Uterus (tissue), 4 donors: ENCODE measurements at places on chromosomes 13 and 19.

GRCh38 chr13:32228330-32229041 lies 86.7 kb downstream of the ZAR1L start:
- DNase-seq = no peak

DNA sequence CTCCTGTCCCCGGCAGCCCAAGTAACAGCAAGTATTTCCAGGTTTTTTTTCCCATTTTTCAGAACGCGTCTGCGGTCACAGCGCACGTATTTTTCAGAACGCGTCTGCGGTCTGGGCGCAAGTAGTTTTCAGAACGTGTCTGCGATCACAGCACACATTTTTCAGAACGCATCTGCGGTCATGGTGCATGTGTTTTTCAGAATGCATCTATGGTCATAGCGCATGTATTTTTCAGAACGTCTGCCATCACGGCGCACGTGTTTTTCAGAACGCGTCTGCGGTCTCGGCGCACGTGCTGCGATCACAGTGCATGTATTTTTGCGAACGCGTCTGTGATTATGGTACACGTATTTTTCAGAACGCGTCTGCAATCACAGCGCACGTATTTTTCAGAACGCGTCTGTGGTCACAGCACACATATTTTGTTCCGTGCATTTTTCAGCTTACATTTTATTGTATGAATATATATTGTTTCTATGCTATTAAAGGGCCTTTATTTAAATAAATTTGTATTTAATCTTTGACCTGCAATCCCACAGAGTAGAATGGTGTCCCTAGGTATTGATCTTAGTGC lies 19.7 kb downstream of the ATP4B start:
- peak; percentile 1 for DNase-seq

GRCh38 chr13:76707360-76707759 lies 178.8 kb downstream of the KCTD12 start:
- no peak for DNase-seq

- DNase-seq = no peak
Observed at GRCh38 chr19:10670876-10671804, 17.0 kb downstream of the ILF3 start.

DNA sequence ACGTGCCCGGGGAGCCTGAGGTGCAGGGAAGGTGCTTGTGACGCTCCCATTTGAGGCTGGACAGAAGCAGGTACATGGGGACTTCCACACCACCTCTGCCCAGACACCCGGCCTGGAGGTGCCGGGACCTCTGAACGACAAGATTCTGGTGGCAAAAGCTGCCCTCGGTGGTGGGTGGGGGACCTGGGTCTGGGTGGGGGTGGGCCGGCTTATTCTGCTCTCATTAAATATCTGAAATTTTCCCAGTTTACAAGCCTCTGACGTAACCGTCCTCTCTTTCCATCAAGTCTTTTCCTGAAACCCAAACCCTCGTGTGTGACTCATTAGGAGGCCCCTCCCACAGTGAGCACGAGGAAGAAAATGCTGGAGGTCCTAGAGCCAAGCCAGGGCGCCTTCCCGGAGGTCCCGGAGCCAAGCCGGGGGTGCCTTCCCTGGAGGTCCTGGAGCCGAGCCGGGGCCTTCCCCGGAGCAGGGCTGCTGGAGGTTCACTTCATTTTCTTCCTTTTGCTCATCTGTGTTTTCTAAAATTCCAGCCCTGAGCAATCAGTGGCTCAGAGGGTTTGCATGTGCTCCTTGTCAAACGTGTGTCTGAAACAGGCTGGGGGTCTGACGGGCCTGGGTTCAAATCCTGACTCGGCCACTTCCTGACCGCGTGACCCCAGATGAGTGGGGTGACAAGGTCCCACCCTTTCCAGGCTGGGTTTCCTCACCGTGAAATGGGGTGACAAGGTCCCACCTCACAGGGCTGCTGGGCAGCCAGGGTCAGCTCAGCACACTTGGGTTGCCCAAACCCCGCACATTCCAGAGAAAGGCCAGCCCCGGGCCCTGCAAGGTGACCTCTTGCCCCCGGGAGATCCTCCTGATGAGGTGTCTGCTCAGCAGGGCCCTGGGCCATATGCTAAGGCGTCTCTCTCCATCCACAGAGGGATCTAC lies 10.0 kb downstream of the CFD start:
- DNase-seq = peak; percentile 94

GRCh38 chr19:39212375-39212742 lies 8.3 kb upstream of the SYCN start:
- no peak for DNase-seq

GRCh38 chr13:29081036-29081435 lies 260.9 kb downstream of the MTUS2 start:
- DNase-seq = no peak

DNA sequence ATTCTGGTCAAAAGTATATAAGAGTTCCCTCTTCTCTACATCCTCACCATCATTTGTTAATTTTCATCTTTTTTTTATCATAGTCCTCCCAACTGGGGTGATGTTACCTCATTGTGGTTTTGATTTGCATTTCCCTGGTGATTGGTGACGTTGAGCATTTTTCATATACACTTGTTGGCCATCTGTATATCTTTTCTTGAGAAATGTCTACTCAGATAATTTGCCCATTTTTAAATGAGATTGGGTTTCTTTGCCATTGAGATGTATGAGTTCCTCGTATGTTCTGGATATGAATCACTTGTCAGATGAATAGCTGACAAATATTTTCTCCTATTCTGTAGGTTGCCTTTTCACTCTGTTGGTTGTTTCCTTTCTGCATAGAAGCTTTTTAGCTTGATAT lies 2.4 kb downstream of the CD33 start:
- no peak for DNase-seq

DNA sequence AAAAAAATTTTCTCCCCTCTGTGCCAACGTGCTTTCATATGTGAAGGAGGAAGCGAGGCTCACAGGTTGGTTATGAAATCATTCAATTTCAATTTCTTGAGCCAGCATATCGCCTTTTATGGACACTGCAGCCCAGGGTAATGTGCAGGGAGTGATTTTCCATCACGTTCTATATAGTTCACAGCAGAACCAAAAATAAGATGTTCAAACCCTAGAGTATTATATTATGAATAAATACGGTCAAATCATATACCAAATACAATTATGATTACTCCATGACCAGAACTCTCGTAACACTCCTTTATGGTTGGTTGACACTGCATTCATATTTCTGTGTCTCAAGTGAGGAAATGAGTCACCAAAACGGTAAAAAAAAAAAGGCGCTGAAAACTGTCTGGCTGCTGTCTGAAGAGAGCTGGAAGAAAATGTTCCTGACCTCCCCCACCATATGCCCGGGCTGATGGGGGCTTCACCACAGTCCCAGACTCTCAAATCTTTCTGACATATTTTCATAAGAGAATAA lies 75.8 kb upstream of the UBAC2 start:
- no peak for DNase-seq

- no peak for DNase-seq
Observed at GRCh38 chr13:21465710-21466160, 6.6 kb upstream of the ZDHHC20 start.

- DNase-seq = no peak
Observed at GRCh38 chr19:47726467-47726866, 13.2 kb downstream of the EHD2 start.

GRCh38 chr19:4969772-4970531 lies 1.0 kb downstream of the KDM4B start:
- DNase-seq = no peak

- no peak for DNase-seq
Observed at GRCh38 chr19:30712431-30713337, 340.5 kb downstream of the ZNF536 start.

- DNase-seq = peak; percentile 25
Observed at GRCh38 chr13:41311406-41312175, 524 bp downstream of the NAA16 start.

DNA sequence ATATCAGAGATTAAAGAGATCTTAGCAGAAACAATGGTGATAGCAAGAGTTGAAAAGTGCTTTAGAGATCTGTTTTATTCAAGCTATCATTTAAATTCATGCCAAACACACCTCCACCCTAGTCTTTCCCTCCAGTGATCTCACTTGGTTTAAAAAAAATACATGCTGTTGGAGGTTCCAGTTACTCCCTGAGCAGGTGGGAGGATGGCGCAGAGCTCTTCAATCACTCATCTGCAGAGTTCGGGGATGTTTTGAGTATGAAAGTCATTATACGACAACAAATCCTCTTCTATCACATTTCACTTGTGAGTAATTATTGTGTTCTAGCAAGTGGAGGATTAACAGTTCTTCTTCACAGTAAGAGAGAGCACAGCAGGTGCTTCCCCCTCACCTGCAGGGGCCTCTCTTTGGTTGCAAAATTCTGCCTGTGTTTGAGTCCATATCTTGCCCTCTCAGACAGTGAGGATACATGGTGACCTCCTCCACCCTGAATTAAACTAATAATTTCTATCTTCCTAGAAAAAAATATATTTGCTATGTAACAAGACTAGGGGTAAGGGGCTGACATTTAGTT lies 376.7 kb downstream of the LIG4 start:
- DNase-seq = no peak

DNA sequence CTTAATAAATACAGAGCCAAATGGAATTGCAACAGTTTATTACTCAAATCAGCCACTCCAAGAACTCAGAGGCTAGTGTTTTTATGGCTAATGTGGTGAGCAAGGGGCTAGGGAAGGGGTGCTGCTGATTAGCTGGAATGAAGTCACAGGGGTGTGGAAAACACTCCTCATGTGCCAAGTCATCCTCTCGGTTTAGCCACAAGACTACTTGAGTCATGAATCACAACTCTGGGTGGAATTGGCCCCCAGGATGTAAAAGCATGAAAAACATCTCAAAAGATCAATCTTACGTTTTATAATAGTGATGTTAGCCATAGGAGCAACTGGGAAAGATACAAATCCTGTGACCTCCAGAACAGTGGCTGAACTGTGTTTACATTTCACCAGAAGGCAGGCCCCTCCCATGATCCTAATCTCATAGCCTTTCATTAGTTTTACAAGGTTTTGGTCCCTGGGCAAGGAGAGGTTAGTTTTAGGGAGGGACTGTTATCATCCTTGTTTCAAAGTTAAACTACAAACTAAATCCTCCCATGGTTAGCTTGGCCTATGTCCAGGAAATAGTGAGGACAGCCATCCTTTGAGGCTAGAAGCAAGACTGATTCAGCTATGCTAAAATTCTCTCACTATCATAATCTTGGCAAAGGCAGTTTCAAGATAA lies 2020.1 kb upstream of the PCDH20 start:
- DNase-seq = no peak

DNA sequence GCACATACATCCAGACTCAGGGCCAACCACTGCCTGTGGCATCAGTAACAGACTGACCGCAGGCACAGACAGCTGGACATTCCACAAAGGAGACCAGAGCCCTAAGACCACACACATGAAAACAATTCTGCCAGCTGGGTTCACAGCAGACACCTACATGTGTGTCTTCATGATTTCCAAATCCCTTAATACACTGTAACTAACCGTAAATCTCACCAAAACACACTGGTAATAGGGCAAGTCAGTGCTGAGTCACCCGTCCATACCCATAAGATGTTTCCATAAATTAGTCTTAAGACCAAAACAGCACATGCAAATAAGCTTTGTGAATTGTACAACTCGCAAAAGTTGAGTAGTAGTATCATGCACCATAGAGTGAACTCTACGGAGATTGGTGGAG lies 65.4 kb downstream of the TUBGCP3 start:
- no peak for DNase-seq

DNA sequence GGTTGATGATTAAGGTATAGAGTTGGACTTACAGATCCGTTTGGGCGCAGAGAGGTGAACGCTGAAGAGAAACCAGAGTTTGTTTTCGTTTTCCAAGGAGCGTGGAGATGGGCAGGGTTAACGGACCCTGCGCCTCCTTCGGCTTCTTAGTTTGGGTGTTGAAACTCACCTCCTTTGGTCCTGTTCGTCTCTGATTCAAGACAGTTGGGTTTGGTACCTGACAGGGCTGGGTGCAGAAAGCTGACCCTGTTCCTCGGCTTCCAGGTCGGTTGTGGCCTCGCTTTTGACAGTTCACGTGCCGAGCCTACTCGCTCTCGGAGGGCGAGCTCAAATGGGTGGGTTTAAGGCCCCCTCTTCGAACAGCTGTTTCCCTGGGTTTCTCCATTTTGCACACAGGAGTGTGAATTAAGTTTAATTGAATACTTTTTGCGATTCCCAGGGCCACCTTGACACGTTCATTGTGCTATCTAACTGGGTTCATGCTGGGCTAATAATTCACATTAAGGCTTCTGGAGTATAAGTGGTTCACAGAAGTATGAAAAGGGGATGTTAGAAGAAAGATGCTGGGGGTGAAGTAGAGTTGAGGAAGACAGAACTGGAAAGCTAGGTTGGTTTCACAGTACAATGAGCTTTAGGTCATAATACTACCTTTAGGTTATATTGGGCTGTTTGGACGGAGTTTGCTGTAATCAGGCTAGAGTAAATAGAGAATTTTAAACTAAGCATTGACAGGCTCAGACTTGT lies 638 bp downstream of the USPL1 start:
- DNase-seq = no peak

DNA sequence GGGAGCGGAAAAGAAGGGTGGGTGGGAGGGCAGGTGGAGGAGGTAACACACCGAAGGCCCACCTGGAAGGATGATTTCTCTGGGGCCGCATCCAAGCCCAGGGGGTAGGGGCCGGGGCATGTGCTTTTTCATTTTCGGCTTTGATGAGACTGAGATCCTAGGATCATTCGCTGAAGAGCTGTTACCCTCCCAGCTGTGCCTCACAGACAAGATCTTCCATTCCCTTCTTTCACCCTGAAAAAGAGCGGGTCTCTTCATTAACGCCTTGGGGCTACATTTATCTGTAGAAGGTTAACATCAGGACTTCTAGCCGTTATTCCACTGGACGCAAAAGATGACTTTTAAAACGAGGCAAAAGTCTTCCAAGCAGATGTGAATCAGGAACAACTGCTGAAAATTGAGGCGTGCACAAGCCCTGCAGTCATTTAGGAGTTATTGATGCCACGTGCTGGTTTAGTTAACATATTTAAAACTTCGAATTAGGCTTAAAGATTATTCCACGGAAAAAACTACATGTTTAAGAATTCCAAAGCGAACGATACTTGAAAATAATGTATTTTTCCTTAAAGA lies 1.1 kb downstream of the LMO7 start:
- no peak for DNase-seq
